8988T (cell line): ENCODE measurements at places on chromosomes 7 and 10.

DNA sequence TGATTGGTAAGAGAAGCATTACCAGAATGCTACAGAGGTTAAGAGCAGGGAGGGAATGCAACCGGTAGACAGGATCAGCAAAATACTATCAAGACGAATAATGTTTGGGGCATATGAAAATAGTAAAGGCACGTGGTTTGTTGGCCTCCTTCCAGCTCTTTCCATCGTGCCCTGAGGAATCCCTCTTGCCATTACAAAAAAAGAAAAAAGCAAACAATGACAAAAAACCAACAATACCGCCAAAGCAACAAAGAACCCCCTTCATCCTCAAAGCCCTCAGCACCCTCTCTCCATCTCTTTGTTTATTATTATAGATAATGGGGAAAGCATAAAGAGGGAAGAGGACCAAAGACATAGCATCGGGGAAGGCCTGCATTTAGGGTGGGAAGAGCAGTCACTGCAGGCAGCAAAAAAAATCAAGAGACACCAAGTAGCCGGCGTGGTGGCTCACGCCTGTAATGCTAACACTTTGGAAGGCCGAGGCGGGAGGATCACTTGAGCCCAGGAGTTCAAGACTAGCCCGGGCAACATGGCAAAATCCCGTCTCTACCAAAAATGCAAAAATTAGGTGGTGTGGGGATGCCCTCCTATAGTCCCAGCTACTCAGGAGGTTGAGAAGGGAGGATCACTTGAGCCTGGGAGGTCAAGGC, 78.0 kb downstream of the HIP1 start:
- no peak for DNase-seq

DNA sequence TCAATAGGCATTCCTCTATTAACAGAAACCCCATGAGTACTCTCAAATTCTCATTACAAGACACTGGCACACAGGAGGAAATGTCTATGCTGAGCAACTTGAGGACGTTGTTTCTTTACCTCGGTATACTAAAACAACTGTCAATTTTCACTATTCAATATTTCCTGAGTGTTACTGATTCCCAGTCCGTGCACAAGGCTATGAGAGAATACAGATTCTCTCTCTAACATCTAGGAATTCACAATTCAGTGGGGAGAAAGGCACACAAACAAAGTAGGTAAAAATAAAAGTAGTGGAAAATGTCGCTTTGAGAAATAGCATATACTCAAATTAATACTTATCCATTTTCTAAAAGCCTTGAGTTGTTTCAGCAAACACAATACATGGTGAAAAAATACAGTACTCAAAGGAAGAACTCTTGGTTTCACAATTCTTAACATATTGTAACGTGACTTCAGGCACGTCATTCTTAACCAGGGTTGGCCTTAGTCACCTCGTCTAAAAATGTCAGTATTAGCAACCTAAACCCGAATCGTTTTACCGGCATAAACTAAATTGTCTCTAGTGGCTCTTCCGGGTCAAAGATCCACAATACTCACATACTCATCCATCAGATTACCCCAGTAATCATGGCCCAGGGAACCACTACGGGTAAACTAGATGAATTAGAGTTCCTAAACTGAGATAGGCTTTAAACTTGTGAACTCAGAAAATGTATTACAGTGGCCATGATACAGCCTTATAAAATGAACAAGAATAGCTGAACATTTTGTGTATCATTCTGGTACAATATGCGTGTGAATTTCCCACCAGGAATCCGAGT, 1.5 kb downstream of the IPMK start:
- DNase-seq: no peak

- no peak for DNase-seq
Observed at GRCh38 chr7:118183428-118183785, 557 bp upstream of the LSM8 start.

- no peak for DNase-seq
Observed at GRCh38 chr10:74981831-74982633, 129.4 kb upstream of the SAMD8 start.

DNA sequence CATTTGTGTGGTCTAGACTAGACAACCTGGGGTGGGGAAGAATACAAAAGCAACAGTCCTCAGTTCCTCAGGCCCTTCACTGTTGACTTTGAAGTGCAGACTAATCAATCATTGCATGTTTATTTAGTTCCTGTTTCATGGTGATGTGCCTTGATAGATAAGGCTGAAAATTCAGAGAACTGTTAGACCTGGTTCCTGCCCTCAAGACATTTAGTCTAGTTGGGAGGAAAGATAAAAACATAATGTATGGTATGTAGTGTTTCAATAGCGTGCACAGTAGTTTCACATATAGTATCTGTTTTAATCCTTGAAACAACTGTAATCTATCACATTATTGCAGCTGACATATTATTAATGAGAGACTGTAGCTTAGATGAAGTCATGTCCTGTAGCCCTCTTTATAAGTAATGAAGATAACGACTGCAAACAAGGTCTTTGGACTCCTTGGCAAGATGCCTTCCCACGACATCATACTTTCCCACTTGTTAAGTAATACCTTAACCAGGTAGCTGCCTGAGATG, 124.0 kb downstream of the CELF2 start:
- DNase-seq: no peak
